ENCODE measurements at places on chromosomes 7 and 10.

- no peak for DNase-seq
These were observed 36.9 kb downstream of the ELFN1 start for GRCh38 chr7:1706721-1707613.

- no peak for DNase-seq
These were observed 366.9 kb downstream of the PHTF2 start for GRCh38 chr7:78165454-78165853.

DNA sequence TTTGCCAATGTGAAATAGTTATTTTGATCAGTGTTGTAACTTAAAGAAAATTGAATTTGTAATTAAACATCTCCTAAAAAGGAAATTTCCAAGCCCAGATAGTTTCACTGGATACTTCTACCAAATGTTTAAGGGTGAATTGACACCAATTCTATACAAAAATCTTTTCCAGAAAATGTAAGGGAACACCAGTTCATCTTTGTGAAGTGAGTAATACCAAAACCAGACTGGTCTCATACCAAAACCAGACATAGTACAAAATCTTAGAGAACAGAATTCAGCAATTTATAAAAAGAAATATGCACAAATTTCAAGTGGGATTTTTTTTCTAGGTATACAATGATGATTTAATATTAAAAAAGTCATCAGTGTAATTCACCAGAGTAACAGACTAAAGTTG lies 86.0 kb upstream of the ZNF32 start:
- no peak for DNase-seq

GRCh38 chr10:19003341-19003740 lies 45.3 kb upstream of the MALRD1 start:
- DNase-seq, result no peak
